H1 (cell line): ENCODE measurements at places on chromosomes 3 and 15.

- peak; percentile 94 for DNase-seq
Observed at GRCh38 chr3:16884084-16884747, 539 bp upstream of the PLCL2 start.

GRCh38 chr3:53748512-53749271, 97.5 kb downstream of the CHDH start:
- no peak for DNase-seq

GRCh38 chr3:133512416-133513089, 60.9 kb upstream of the CDV3 start:
- no peak for DNase-seq

- DNase-seq = no peak
Observed at GRCh38 chr15:92166029-92166428, 227.7 kb upstream of the ST8SIA2 start.

DNA sequence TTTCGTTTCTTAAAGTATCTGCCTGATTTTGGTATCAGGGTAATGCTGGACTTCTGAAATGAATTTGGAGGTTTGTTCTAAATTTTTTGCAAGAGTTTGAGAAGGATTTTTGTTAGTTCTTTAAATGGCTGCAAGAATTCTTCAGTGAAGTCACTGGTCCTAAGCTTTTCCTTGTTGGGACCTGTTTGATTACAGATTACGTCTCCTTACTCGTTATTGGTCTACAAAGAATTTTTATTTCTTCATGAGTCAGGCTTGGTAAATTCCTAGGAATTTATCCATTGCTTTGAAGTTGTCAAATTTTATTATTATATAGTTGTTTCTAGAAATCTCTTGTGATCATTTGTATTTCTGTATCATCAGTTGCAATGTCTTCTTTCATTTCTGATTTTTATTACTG, 196.0 kb downstream of the DPH6 start:
- no peak for DNase-seq

GRCh38 chr15:69303337-69304181, 4.8 kb downstream of the PAQR5 start:
- no peak for DNase-seq

DNA sequence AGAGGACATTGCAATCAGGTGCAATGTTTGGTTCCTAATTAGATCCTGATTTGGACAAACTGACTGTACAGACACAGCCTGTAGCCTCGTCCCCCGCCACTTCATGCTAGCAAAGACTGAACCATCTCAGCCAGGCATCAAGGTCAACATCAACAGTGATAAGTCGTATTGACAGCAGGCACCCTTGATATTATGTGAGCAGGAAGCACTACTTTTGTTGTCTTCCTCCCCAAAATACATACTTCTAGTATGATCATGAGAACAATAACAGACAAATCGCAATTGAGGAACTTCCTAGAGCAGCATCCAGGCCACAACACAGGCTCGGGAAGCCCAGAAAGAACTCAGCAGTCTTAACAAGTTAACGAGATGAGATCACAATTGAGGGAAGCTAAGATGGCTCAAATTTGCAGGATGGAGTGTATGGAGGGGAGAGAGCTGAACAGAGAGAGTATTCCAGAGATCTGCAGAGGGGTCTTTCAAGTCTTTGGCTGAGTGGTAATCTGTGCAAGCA, 20.4 kb downstream of the TGM5 start:
- no peak for DNase-seq

- no peak for DNase-seq
Observed at GRCh38 chr15:40070166-40070557, 31.2 kb upstream of the SRP14 start.

DNA sequence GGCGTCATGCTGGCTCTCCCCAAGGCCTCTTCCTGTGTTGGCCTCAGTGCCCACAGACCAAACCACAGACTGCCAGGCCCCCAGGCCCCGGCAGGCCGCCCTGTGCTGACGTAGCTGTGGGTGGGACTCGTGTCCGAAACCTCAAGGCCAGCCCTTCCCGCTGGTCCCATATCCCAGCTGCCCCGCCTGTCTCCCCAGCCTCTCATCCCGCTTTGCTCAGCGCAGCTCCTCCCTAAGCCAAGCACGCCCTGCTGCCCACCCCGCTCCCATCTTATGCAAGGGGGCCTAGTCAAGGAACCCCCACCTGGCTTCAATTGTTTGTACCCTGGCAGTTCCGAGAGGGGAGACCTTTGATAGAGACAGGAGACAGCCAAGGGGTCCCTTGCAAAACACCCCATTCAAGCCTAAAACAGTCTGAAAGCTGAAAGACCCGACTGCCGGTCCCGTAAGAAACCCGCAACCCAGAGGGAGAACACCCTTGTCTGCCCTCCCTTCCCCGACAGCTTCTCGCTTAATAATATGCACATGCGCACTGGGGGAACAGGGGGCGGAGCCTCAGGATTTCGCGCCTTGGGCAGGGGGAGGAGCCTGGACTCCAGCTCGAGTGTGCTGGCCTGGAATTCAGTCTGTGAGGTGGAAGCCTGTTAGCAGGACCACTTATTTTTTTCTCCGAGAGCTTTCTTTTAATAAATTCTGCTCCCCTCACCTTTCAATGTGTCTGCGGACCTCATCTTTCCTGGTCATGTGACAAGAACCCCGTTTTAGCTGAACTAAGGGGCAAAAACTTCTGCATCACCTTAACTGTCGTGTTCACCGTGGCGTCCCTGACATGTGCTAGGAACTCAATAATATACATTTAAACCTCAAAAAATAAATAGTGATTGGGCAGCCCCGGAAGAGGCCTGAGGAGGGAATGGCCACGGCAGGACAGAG, 17.2 kb downstream of the TNFAIP8L3 start:
- peak; percentile 66 for DNase-seq

DNA sequence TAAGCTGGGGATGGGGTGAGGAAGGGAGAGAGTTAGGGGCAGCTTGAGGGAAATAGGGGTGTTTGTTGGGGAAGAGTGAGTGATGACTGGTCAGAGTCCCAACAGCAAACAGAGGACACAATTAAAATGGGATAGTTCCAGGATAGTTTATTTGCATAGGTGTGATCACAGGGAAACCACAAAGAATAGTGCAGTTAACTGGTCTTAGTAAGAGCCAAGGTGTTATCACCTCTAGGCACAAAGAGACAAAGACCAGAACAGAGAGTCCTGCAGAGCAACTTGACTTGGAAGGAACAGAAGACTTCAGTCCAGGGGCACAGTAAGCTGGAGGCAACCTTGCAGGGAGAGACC, 42.1 kb upstream of the DLG1 start:
- no peak for DNase-seq

- DNase-seq = no peak
Observed at GRCh38 chr3:35864871-35865270, 225.5 kb downstream of the ARPP21 start.

DNA sequence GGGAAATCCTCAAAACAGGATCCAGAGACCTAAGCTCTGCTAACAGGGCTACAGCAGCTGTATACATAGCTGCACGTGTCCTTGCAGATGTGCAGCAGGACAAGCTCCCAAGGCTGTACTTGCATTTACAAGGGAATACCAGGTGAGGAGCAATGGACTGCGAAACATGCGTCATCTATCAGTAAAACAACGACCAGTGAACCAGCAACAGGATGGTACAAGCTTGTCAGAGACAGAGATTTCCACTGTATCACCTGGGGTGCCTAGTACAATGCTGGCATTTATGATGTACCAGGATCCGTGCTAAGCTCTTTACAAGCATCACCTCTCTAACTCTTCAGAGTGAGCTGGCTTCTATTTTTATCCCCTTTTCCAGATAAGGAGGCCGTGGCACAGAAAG, 227.3 kb downstream of the FOXP1 start:
- no peak for DNase-seq

DNA sequence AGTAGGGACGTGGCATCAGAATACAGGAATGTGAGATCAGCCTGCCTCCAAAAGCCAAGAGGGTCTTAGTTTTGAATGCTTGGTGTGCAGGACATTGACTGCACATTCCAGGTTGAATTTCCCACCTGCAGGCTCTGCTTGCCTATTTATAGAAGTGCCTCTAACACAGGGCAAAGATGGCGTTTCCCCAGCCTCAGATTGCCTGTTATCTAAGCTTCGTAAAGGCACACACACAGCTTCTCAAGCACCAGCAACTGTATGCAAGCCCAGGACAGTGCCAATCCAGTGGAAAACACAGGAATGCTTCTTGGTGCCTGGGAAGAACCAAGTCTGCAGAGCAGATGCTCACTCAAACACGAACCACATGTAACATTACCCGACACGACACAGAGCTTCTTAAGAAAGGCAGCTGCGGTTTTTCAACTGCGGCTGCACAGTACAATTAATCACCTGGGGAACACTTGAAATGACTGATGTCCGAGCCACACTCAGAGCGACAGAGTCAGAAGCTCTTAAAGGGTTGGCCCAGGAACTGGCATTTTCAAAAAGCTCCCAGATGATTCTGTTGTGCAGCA, 90.0 kb upstream of the ANKRD34C start:
- DNase-seq = no peak

GRCh38 chr15:65338823-65339222, 34.3 kb downstream of the RNU5B-1 start:
- no peak for DNase-seq

GRCh38 chr3:178479860-178480259, 56.4 kb upstream of the KCNMB2 start:
- DNase-seq = no peak

DNA sequence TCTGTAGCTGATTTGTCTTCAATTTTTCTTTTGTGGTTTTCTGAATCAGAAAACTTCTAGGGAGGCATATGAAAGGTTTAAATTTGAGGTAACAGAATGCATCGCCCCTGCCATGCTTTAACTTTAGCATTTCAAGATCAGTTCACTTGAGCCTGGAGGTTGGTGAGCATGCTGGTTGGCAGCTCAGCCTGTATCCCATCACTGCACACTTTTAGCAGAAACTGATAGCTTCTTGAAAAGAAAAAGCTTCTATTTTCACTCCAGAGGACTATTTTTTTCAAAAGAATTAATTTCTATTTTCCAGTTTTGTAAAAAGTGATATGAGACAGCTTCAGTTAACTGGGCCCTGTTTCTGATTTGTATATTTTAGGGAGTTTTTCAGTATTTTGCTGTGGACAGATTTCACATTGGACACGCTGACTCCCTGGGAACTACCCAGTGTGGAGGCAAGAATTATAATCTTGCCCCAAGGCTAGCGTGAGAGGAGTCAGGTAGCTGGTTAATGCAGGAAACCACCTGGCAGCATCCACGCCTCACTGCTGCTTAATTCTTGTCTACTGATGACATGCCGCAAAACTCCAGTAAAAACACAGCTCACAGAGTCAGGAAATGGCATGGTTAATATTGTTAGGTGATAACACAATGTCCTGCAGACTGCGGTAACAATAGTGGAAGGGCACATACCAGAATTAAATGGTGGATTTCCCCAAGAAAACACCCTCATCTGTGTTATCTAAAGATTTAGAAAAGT, 71.4 kb downstream of the DUT start:
- DNase-seq = no peak

DNA sequence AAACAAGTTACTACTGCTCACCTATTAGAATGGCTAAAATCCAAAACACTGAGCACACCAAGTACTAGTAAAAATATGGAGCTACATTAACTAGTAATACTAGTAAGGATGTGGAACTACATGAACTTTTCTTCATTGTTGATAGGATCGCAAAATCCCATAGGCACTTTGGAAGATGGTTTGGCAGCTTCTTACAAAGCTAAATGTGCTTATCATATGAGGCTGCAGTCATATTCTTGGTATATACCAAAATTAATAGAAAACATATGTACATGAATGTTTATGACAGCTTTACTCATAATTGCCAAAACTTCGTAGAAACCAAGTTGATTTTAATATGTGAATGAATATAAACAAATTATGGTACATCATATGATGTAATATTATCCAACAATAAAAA, 366.8 kb upstream of the KCNMB2 start:
- no peak for DNase-seq

DNA sequence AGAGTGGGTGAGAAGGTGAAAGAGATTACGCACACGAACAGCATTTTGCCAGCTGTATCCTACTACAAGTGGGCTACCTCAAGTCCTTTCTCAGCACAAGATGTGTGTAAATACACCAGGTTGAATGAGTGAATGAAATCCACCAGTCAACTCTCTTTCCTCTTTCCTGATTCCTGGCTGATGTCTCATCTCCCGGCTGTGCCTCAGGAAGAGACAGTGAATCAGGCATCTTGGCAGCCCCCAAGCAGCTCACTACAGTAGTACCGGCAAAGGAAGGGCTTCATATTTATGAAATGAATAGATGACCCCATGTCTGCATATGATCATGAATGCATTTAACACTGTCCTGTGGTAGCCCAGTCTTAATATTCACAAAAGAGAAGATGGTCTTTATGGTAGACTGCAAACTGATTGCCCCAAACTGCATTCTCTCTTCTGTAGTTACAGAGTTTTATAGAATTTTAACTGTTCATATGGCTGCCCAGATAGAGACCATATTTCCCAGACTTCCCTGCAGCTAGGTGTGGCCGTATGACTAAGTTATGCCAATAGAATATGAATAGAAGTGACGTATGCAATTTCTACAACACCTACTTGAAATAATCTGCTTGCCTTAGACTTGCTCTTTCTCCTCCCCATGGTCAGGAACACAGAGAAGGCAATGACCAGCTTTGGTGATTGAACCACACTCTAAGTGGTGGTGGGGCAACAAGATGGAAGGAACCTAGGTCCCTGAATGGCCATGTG, 22.7 kb downstream of the MGLL start:
- no peak for DNase-seq

DNA sequence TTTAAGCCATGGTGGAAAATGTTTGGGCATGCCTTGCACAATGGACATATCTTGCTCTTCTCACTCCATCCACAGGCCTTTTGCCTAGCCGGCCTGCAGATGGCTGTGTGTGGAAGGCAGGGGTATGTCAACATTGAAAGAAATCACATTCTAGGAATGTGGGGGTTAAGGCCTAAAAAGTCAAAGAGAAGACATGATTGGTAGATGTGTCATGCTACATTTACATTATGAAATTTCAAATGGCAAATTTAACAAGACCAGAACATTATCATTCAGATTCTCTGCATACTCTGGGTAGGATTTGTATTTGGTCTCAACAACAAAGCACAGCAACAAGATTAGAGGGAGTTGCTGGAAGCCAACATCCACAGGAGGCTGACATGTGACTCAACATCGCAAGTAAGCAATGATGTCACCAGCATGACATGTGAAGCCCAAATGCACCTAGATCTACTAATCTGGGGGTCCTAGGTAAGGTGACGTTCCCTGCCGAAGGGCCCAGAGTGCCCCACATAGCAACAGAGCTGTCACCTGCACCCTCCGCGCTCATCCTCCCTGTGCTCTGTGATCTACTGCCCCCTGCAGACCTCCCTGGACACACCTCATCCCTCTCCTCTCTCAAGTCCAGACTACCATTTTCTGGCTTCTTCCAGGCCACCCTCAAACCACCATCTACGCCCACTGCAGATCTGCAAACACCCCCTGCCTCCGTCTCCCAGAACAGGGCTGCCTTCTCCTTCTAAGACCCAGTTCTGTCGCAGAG, 39.4 kb downstream of the CLDN18 start:
- DNase-seq = no peak

- no peak for DNase-seq
Observed at GRCh38 chr15:81023483-81024264, 23.0 kb downstream of the TLNRD1 start.

- no peak for DNase-seq
Observed at GRCh38 chr3:77191640-77192039, 151.7 kb downstream of the ROBO2 start.
